IMR-90 (cell line): ENCODE measurements at places on chromosomes 2 and 18. TPM values are rescaled to one million over a fixed set of nuclear protein-coding genes. Genes with fewer than 3 reads are reported as not detected.

DNA sequence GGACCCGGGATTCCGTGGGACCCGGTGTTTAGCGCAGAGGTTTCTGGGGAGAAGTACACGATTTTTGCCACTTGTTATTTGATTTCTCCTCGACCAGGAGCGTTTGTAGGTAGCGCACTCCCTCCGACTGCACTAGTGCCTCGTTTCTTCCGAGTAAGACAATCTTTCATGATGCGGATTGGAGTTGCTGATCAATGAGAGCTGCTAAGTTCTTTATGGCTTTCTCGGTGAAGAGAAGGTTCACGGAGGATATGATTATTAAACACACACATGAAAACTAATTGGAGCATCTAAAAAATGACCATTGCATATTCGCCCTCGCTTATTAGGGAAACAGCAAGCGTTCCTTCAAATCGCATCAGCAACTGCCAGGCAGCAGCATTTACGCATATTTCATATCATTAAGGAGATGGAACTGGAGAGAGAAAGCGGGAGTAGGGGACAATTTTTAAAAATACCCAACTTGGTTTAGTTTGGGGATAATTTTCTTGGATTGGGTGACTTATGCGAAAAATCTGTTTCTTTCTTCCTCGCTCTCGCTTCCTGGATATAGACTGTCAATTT, 616 bp downstream of the EML6 start:
- DNase-seq: peak; percentile 17

GRCh38 chr2:68253219-68254068, 1.1 kb upstream of the PPP3R1 start:
- peak; percentile 30 for DNase-seq

DNA sequence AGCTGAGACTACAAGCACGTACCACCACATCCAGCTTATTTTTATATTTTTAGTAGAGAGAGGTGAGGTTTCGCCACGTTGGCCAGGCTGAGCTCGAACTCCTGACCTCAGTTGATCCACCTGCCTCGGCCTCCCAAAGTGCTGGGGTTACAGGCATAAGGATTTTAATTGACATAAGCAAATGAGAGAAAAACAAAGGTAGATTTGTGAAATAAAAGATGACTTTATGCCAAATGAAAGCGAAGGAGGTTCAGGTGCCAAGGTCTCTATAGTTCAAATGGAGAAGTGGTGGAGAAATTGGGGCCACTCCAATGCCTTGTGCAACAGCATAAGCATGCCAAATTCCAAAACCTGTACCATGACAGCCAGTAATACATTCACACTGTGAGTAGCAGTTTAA, 180.6 kb downstream of the MREG start:
- no peak for DNase-seq

DNA sequence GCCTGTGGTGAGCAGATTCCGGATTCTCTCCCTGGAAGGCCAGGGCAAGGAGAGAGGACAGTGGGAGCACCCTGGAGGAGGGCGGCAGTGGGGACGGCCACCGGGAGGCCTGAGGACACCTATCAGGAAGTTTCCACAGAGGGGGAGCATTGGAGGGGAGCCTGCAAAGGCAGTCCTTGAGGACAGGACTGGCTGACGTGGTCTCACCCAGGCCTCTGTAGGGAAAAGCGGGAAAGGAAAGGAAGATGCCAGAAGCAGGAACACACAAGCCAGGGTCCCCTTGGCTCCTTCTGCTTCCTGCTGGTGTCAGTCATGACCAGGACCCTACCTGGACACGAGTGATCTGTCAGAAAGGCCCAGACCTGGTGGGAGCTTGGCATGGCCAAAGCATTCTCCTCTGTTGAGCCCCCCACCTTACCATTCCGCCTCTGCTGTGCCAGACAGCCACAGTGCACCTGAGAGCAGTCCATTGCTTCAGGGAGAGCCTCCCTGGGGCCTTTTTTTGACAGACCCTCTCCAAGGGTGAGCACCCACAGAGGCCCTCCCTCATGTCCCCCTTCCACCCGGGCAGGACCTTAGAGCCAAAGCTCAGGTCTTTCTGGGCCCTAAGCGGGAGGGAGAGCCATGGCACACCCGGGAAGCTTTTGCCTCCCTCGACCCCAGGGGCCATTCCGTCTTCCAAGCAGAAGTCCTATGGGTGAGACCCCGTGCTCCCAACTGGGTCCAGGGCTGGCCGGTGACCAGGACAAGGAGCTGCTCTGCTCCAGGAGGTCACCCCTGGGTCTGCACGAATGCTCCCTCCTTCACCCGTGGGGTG, 333.1 kb downstream of the DYSF start:
- DNase-seq: no peak

DNA sequence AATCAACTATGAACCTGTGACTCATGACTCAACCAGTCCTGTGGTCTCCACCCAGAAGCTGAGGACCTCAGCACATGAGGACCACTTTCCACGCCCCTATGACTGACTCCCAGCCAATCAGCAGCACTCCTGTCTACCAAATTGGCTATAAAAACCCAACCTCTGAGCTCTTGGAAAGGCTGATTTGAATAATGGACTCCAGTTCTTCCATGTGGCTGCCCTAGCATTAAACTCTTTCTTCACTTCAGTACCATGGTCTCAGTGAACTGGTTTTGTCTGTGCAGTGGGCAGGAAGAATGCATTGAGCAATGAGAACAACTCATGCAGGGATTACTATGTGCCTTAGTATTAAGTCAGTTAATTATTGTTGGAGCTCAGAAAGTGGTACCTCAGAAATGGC, 78.3 kb downstream of the CMPK2 start:
- no peak for DNase-seq

DNA sequence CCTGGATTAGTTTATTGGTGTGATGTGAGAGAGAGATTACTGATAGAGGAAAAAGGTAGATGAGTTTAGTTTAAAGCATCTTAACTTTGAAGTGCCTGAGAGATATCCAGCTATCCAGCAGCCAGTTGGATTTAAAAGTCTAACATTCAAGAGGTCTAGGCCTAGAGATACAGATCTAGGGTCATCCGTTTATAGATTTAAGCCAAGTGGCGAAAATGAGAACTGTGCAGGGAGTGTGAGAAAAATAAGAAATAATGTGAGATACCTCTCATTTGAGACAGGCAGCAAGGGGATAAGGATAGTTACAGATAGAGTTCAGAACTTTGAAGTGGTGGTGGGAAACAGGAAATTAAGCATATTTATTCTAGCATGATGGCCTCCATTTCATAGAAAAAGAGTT, 5.3 kb upstream of the ORC2 start:
- no peak for DNase-seq

DNA sequence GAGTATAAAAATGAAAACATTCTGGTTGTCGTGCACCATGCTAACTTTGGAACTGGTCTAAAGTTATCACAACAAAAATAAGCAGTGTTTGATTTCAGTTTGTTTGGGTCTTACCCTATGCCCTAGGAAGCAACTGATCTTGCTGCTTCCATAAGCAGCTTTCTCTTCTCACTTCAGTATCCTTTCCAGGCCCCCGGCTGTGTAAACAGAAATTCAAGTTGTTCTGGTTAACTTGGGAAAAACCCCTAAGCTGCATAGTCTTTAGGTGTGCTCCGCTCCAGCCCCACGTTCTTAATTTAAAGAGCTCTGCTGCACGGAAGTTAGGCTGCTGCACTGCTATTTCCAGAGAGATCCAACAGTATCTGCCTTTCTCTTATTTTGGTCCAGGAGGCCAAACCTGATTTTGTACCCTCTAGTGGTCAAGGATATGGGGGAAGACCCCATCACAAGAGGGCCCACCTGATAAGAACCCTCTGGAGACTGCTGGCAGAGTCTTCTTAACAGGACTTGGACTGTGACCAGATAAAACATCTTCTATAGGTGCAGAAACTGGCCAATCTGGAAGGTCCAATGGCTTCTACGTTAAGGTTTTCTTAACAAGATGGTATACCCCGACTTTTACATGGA, 69.1 kb downstream of the FEZ2 start:
- DNase-seq: no peak

GRCh38 chr18:44857744-44858491, 177.2 kb downstream of the SETBP1 start:
- no peak for DNase-seq

DNA sequence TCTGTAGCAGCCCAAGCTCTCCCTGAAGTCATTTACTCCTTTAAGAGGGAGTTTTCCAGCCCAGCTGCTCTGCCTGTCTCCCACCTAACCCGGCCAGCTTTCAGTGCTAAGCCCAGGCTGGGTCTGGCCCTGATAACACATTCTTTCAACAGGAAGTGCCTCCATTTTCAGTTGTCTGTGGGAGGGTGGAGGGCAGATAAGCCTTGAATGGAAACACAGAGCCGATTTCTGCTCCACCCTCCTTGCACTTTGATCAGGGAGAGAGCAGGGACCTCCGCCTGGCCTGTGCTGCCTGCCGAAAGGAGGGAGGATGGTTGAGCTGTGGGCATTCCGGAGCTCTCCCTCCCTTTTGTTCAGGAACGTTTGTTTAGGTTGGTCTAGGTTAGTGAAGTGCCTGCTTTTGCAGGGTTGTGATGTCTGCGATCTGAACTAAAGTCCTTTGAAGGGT, 24.8 kb downstream of the GATA6 start:
- DNase-seq: no peak

- DNase-seq: peak; percentile 56
These were observed 61.4 kb downstream of the TGOLN2 start for GRCh38 chr2:85266146-85267041.

Gene MOGAT1
- not detected in 2 replicates for total RNA-seq

DNA sequence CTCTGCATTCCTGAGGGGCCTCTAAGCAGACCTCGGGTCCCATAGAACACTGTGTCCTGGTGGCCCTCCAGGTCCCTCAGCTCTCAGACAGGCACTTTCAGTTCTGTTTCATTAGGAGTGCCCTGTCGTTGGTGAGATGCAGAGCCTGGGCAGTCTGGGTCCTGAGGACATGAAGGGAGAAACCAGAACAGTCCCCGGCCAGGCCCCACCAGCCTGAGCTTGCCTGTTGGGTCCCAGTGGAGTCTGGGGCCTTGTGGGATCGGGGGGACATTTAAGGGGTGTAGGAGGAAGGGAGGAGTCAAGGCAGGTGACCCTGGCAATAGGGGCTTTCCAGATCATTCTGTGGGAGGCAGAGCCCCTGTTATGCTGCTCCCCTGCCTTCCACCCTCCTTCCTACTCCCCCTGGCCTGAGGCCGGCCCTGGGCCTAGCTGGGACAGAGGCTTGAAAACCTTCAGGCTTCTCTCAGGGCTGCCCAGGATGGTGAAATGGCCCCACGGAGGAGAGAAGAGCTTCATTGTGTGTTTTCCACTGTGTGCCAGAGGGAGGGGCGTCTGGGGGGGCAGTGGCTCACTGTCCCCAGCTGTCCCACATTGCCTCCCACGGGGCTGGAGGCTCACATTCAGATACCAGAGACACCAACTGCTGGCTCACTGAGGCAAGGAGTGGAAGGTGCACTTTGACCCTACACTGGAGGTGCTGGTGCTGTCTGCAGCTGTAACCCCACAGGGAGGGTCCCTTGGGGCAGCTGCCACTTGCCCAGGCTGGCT, 26.6 kb upstream of the CATIP start:
- DNase-seq: no peak

DNA sequence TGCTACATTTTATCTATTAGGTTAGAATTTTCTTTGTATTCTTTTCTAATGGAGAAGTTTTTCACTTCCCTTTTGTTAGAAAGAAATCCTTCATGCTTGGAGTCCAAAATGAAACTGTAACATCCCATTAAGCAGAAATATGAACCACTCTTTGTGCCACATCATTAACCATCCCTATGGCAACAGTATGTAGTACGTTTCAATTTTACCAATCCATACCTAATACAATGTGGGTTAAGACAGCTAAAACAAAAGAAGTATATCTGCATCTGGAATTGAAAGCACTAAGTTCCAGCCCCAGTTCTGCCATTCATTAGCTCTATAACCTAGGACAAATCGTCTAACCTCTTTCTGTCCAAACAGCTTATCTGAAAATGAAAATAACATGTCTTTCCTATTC, 409.2 kb upstream of the SPHKAP start:
- DNase-seq: no peak

- no peak for DNase-seq
These were observed 187.7 kb upstream of the HAAO start for GRCh38 chr2:42979870-42980763.

GRCh38 chr2:146523196-146523595, 1321.6 kb upstream of the ACVR2A start:
- peak; percentile 9 for DNase-seq

DNA sequence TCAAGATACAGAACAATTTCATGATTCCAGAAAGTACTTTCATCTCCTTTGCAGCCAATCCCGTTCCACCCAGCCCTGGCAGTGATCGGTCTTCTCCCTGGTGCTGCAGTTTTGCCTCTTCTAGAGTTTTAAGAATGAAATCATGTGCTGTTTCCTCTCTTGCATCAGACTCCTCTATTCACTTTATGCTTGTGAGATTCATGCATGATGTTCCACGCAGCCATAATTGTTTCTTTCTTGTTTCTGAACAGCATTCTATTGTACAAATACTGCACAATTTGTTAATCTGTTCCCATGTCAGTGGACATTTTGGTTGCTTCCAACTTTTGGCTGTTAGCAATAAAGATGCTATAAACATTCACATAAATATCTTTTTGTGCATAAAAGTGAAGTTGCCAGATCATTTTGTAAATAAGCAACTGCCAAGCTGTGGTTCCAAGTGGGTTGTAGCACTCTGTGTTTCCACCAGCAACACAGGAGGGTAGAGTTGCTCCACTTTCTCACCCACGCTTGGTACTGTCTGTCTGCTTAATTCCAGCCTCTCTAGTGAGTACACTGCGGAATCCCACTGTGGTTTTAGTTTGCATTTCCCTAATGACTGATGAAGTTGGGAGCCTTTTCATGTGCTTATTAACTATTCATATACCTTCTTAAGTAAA, 104.5 kb downstream of the TWIST2 start:
- DNase-seq: peak; percentile 41

- DNase-seq: no peak
These were observed 110.1 kb upstream of the FBXO11 start for GRCh38 chr2:48016225-48017019.

Gene ALPI
- total RNA-seq: not detected in 2 replicates

Gene CNGA3
- under 0.01 TPM in 1 of 2 replicates, not detected in the other for total RNA-seq

Gene HRH4
- total RNA-seq: not detected in 2 replicates

DNA sequence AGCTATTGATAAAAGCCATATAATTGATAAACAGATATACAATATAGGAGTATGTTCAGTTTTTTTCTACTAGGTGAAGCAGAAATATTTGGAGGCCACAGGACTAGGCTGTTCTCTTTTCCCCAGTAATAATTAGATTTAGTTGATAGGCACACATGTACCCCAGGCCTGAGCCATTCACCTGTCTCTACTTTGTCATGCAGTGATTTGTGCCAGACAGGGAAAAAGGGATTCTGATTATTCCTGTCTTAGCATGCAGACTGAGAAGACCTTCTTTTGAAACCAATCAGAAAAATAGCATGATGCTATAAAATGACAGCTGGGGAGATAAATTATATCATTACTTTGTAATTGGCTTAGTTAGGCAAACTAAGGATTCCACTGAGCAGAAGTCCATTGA, 94.3 kb downstream of the DOCK10 start:
- no peak for DNase-seq

GRCh38 chr18:25467226-25467987, 115.4 kb upstream of the ZNF521 start:
- peak; percentile 43 for DNase-seq

GRCh38 chr2:231009236-231009919, 13.5 kb downstream of the SPATA3 start:
- DNase-seq: no peak

GRCh38 chr2:206984206-206984605, 44.9 kb downstream of the CPO start:
- DNase-seq: peak; percentile 79
